ENCODE measurements at places on chromosomes 12 and 14.

- DNase-seq: no peak
These were observed 5.5 kb upstream of the GPR68 start for GRCh38 chr14:91249841-91250616.

DNA sequence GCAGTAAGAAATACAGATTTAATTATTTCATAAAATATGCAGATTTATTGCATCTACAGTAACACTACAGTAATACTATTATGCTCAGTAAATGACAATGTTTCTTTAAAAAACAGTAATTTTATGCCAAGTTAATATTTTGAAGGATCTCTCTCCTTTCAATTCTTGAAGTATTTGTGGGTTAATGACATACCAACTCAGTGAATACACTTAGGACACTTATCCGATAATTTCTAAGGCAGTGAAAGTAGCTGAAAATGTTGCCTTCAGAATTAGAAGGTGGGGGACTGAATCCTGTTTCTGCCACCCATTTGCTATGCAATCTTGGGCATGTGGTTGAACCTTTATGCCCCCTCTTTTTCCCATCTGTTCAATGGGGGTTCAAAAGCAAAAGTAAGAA lies 24.8 kb upstream of the IFNG-AS1 start:
- DNase-seq: no peak

DNA sequence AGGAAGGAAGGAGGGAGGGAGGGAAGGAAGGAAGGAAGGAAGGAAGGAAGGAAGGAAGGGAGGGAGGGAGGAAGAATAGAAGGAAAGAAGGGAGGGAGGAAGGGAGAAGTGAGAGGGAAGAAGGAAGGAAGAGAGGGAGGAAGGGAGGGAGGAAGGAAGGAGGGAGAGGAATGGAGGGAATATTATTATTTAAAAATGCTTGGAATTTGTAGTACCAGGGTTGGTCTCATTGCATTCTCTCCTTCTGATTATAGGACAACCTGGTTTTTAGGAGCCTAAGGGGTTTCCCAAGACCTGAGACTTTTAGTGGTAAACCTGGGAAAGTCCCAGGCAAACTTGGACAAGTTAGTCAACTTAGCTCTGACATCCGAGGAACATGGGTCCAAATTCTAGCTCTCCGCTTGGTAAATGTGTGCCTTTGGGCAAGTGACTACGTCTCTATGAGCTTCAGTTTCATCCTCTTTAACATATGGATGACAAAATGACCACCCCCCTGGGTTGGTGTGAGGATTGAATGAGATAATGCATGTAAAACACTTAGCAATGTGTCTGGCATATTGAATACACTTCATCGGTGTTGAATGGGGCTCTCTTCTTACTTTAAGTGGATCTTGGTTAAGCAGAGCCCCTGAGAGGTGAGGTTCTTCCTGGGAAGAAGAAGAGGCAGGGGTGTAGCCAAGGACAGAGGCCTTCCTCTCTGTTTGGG lies 690.7 kb upstream of the TBX3 start:
- no peak for DNase-seq

- DNase-seq: no peak
These were observed 9.6 kb downstream of the ACTN1 start for GRCh38 chr14:68969278-68970033.
